Activated CD8-positive, alpha-beta memory T cell treated with anti-CD3 and anti-CD28 coated beads, Interleukin-2, amount 50 U/mL, for 4 hours (primary cell): ENCODE measurements at places on chromosomes 5 and 9.

DNA sequence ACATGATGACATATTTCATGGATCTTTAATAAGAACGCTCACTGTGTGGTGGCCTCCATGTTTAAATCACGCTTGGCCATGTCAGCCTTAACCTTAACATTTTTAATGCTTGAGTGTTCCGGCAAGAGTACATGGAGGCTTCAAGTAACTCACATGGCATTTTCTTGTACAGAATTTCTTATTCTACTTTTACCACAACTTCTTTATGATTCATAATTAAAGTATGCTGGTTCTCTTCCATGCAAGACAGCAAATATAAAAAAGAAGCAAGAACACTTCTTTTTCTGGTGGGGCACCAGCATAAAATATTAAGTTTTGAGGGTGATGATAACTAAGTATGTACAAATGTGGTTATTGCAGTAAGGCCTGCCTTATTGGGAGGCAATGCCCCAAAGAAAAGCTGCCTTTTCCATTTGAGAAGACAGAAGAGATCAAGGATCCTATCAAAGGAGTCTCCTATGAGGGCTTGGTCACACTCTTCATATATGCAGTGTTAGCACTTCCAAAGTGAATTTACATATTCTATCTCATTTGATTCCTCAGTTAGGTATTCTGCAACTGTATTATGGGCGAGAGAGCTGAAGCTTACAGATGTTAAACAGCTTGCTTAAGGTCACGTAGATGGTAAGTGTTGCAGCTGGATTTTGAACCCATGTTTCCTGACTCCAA is 382.7 kb upstream of the MEF2C start:
- DNase-seq = no peak

DNA sequence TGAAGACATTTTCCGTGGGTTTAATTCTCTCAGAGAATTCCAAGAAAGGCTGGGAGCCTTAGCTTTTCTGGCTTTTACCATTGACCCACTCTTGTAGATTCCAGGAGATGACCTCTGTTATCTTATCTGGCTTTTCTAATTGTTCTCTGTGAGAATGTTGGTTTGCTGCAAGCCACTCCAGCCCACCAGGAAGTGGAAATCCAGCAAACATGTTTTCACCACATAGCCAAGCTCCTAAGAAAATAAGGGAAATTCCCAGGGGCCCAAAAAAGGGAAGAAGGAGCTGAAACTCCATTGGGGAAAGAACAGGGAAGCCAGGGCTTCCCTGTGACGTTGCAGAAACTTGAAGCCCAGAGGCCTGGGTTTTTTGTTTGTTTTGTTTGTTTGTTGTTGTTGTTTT is 19.7 kb downstream of the GPR107 start:
- DNase-seq = no peak

- DNase-seq = no peak
These were observed 9.5 kb upstream of the NFIL3 start for GRCh38 chr9:91433180-91433579.

GRCh38 chr5:158431369-158432029 is 572.6 kb upstream of the CLINT1 start:
- no peak for DNase-seq

- DNase-seq = no peak
These were observed 12.5 kb upstream of the SHOC1 start for GRCh38 chr9:111807197-111807596.

DNA sequence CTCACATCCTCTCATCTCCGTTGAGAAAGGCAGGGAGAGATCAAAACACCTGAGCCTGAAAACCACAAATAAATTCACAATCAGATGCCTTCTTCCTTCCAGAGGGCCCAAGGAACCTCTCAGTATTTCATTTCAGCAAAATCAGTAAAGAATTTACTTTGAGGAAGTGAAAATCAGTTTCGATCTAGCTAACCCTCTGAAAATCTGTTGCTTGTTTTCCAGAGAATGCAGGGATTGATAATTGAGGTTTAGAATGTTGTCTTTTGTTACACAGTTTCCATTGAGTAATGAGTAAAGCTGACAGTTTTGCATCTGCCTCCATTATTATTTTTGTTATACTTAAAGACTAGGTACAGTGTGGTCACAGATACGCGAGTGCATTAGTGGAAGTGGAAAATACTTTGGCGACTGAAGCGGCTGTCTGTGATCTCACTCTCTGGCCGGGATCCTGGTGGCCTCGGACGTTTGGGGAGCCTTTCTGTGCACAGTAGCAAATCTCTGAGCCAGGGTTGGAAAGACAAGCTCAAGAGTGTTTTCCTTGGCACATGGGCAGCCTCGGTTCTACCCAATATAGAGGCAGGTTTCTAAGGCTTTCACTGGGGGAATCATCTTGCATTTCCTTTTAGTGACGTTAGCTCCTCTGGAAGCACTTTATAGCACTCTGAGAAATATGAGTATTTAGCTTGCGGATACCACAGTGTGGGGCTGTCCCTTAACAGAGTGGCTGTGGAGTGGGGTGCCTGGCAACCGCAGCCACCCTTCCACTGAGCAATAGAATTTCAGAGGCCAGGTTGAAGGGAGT is 32.2 kb upstream of the ANGPTL2 start:
- no peak for DNase-seq
